Aorta (tissue), 5 donors: ENCODE measurements at places on chromosomes 1 and 21.
A peak's percentile ranks its signal among the peaks of the same experiment; 100 is the strongest.

- peak; percentile 94 for DNase-seq
Measured at GRCh38 chr21:41419921-41420862, 5.8 kb upstream of the MX1 start.

GRCh38 chr1:79040424-79041082, 34.0 kb upstream of the ADGRL4 start:
- DNase-seq = no peak

- no peak for DNase-seq
Measured at GRCh38 chr1:75985827-75986226, 53.6 kb upstream of the ASB17 start.

- no peak for DNase-seq
Measured at GRCh38 chr21:38795475-38795874, 10.3 kb upstream of the ETS2 start.

DNA sequence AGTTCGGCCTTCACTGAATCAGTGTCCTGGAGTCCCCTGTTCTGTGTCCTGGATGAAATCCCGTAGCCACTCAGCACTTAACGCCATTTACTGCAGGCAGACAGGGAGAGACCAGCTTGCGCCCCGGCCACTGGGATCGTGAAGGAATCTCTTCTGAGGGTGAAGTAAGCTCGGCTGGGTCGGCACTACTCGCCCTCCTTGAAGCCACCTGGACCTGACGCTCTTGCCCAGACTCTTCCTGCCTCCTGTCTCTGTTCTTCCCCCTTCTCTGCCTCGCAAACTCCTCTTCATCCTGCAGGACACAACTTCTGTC, 99.9 kb upstream of the ZBTB40 start:
- DNase-seq = no peak

DNA sequence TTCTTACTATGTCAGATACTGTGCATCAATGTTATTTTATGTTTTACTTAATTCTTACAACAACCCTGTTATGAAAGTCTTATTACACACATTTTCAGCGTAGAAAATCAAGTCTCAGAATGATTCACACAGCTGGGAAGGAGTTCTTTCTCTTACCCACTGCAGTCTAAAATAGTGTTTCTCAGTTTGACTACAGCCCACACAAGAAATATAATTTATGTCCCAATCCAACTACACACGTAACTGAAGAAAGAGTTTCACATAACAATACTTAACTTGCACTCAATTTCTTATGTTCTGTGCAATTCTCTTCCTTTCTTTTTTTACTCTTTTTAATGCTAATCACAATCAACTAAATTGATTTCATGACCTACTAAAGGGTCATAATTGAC, 252.8 kb upstream of the ADGRL2 start:
- DNase-seq = no peak

- DNase-seq = peak; percentile 54
Measured at GRCh38 chr21:46550116-46550941, 54.6 kb downstream of the S100B start.

DNA sequence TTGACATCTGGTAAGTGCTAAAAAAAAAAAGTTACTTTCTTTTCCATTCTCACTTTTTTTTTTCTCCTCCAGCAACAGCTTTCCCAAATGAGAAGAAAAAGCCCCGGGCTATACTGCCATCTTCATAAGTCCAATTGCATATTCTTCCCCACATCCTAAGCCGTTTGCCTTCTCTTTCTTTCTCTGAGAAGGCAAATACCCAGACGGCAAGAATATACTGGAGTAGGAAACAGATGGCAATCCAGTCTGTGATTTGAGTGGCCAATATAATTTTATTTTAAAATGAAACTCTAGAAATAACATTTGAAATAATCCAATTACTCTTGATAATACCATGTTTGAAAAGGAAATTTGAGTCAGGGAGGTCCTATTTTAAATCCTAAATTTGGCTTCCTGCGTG, 44.6 kb upstream of the GREM2 start:
- DNase-seq = no peak

DNA sequence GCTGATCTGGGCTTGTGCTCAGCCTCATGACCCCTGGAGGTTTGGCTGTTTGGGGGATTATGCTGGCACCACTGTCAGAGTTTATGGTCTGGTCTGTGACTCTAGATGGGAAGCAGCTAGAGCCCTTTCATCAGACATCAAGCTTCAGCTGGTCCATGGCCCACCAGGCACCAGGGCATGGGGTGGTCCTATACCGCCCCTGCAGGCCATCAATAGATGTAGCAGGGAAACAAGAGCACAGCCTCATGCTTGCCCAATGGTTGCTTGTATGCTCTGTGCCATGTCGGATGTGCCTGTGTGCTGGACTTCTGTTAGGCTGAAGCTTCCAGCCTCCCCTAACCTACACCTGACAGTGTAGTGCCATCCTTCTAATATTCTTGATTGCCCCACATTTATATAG, 71.1 kb upstream of the CD34 start:
- DNase-seq = no peak

- DNase-seq = no peak
Measured at GRCh38 chr1:101781201-101781831, 215.4 kb downstream of the OLFM3 start.

DNA sequence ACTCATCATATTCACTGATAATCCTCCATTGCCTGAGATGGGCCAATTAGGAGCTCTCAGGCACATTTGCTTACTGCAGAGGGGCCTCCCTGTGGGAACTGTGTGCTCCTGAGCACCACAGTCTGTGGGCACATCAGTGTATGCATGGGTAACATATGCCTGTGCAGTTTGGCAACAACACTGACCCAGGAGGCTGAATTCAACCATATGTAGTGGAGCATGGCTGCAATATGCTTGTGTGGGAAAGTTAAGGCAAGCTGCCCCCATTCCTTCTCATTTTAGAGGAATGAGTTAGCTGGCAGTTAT, 11.8 kb upstream of the FMOD start:
- no peak for DNase-seq

- DNase-seq = no peak
Measured at GRCh38 chr1:48190881-48191280, 31.6 kb upstream of the SLC5A9 start.

GRCh38 chr1:173917635-173918493, 737 bp upstream of the SERPINC1 start:
- no peak for DNase-seq

GRCh38 chr1:27744556-27744955, 18.8 kb downstream of the FAM76A start:
- DNase-seq = no peak

- no peak for DNase-seq
Measured at GRCh38 chr21:42541174-42541573, 27.5 kb downstream of the SLC37A1 start.

- DNase-seq = no peak
Measured at GRCh38 chr1:103109311-103109920, 1.1 kb upstream of the COL11A1 start.

GRCh38 chr1:213997038-213997771, 9.4 kb downstream of the PROX1 start:
- DNase-seq = no peak

- no peak for DNase-seq
Measured at GRCh38 chr1:218743861-218744505, 398.8 kb downstream of the TGFB2 start.

DNA sequence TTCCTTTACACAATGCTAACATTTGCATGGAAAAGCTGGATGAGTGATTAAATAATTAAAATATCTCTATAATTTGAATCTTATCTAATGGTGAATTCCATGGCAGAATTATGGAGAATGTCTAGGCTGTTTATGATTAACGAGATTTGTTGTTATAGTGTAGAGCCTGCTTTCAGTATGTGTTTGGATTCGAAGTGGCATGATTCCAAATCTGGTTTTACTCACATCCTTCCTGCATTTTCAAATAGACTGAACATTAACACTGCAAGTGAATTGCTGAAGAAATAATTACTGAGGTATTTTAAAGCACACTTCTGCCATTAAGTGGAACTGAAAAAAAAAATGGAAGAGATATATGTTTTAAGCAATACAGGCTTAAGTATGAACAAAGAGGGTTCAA, 5.1 kb upstream of the NEK7 start:
- no peak for DNase-seq

GRCh38 chr1:20867847-20868246, 80.7 kb upstream of the HP1BP3 start:
- DNase-seq = no peak

DNA sequence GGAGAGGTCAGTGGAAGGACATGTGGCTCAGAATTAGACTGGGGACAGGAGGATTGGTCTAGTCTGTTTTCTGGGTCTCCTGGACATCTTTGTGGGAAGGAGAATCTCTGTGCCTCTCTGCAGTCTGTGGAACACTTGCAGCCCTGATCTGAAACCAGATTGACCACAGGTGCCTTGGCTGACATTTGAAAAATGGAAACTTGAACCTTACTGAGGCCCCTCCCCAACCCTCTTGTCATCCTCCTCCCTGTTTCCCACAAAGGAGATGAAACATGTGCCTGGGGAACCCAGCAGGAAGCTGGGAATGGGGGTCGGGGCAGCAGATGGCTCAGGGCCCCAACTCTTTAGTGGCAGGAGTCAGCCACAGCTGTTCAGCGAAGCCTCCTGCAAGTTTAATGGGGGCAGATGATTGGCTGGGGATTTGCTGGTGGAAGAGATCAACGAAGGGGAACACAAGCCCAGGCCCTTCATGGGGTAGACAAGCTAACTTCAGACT, 18.1 kb downstream of the VASH2 start:
- no peak for DNase-seq

- no peak for DNase-seq
Measured at GRCh38 chr1:58515794-58516401, 30.6 kb downstream of the OMA1 start.

- peak; percentile 31 for DNase-seq
Measured at GRCh38 chr21:44378646-44379514, 25.5 kb downstream of the TRPM2 start.

DNA sequence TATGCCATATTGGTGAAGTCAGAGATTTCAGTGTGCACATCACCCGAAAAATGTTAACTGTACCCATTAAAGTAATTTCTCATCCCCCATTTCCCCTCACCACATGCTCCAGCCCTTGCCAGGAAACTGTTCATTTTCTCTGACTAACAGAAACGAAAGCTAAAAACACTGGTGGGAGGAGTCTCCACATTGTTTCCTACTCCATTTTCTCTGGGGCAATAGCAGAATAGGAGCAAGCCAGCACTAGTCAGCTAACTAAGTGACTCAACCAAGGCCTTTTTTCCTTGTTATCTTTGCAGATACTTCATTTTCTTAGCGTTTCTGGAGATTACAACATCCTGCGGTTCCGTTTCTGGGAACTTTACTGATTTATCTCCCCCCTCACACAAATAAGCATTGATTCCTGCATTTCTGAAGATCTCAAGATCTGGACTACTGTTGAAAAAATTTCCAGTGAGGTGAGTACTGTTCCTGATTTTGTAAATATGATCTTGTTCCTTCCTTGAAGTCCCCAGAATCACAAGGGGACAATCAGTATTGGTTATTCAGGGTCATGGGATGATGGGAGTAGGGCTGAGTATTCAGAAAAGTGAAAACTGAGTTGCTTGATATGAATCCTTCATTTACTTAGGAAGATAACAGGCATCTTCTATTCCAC, at the start of gene IFI16:
Gene IFI16 (plus strand): TSS at position 204 of the 658 bp plus-strand sequence. CDS start 4,774 bp downstream, outside the sequence.
- no peak for DNase-seq

GRCh38 chr1:165354739-165355138, 1.8 kb downstream of the LMX1A start:
- DNase-seq = no peak

GRCh38 chr1:62716397-62716796, 28.2 kb upstream of the DOCK7 start:
- no peak for DNase-seq

DNA sequence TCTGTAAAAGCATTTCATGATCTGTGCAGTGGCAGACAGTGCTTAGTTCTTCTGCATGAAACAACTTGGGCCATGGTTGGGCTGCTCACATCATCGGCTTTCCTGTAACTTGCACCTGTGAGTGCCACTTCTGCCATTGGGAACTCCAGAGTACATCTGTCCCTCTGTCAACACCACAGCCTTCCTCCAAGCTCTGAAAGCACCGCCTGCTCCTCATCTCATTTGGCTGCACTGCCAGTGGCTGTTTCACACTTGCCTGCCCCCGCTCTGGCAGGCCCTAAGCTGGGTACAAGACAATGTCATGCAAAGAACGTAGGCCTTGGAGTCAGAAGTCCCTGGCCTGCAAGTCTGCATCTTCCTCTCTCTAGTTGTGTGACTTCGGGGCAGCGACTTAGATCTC, 46.4 kb downstream of the DDX20 start:
- no peak for DNase-seq

- no peak for DNase-seq
Measured at GRCh38 chr1:7651203-7651602, 119.9 kb upstream of the VAMP3 start.

- no peak for DNase-seq
Measured at GRCh38 chr1:36977731-36978406, 56.4 kb downstream of the GRIK3 start.

GRCh38 chr1:15337656-15338402, 71.9 kb upstream of the EFHD2 start:
- peak; percentile 73 for DNase-seq

DNA sequence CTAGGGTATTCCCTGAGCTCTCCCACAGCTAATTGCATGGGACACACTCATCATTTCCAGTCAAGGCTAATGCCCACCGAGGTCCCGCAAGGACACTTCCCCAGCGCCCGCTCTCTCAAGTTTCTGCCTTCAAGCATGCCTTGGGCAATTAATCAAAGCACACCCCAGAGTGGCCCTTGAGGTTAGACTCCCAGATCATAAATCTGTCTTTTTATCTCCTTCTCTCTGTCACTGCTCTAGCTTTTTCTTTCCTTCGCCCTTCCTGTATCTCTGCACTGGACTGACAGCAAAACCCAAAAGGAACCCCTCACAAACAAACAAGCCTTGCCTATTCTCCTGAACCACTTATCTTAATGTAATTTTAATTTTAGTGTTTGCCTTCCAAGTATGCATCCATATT, 7.9 kb upstream of the EXOSC10 start:
- DNase-seq = no peak

DNA sequence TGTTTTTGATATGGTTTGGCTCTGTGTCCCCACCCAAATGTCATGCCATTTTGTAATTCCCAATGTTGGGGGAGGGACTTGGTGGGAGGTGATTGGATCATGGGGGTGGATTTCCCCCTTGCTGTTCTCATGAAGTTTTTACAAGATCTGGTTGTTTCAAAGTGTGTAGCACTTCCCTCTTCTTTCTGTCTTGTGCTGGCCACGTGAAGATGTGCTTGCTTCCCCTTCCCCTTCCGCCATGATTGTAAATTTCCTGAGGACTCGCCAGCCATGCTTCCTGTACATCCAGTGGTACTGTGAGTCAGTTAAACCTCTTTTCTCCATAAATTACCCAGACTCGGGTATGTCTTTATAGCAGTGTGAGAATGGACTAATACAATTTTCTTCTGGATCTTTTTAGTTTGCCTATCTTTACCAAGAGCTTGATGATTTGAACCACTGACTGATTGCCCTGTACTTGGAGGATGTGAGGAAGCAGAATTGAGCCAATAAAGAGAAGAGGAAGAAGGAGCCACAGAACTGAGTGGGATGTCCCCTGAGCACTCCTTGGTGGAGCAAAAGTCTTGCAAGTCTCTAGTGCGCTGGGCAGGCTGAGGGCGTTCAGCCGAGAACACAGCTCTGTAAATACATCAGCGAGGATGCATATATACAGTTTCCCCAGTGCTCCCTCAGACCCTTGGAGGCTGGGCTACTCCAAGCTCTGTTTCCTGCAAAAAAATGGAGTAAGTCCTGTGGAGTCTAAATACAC, 102.6 kb downstream of the CYYR1 start:
- DNase-seq = no peak

- no peak for DNase-seq
Measured at GRCh38 chr1:187454010-187454409, 625.3 kb downstream of the PLA2G4A start.
